ENCODE measurements at places on chromosomes 1 and 21. TPM values are rescaled to one million over a fixed set of nuclear protein-coding genes. Genes with fewer than 3 reads are reported as not detected.

ADGRL4 gene
- not detected for total RNA-seq

PLD5 gene
- total RNA-seq = not detected

DNAH14 gene
- total RNA-seq = 0.26 TPM

DNA sequence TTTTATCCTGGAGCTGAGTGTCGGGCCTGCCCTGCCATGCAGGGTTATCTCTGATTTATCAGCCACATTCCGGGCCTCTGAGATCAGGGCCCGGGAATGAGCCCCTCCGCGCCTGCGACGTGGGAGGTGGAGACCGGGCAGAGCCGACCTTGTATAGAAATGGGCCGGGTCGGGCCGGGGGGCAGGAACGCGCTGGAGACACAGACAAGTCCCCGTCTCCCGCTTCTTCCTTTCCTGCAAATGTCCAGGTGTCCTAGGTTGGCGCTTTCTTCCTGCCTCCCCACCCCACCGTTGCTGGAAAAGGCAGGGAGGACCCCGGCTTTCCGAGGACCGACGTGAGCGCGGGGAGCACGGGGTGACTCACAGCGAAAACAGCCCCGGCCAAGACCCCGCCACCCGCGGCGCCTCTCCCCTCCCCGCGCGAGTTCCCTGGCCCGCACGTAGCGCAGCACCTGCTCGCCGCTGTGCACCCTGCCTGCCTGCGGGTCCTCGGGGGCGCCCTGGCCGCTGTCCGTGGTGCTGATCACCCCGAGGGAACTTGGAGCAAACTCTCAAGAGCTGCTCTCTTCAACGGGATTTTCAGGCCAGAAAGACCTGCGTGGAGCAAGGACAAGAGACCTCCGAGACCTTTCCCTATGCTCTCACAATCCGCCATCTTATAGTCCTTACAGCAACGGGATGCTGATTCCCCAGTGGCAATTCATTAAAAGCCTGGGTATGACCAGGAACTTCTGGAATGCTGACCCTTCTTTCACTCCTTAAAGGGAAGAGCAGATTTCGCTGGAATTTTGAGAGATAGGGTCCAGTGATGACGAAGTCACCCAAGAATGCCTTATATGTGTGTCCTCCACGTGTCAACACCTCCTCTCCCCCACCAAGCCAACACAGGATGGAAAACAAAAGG, 475 bp upstream of the NPPB start:
- no peak overlapping the region for H3K27ac ChIP-seq
- H3K4me1 ChIP-seq = no peaks in the 10 kb centered on the region
- DNase-seq = peak; percentile 65
- H3K36me3 ChIP-seq = no peaks in the 10 kb centered on the region

DNA sequence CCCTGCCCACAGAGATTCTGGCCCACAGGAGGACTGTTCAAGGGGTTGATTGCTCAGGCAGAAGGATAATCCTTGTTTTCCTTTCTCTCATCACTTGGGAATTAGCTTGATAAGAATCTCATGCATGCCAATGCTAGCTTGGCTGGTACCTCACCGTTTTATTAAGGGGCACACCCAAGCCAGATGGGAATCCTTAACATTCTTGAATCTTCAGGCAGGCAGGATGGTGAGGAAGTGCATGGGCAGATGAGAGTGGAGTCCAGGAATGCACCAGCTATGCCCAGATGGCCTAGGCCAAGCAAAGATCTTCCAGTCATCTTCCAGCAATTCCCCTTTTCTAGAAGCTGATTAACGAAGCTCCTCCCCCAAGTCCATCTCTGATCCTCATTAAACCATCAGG, 4.1 kb upstream of the LCE7A start:
- DNase-seq = no peak
- H3K4me1 ChIP-seq = no peaks in the 10 kb centered on the region
- no peaks in the 10 kb centered on the region for H3K36me3 ChIP-seq
- H3K27ac ChIP-seq = no peak overlapping the region
- no peak overlapping the region for H3K4me3 ChIP-seq

Measured in CD8-positive, alpha-beta memory T cell (primary cell).